Naive thymus-derived CD8-positive, alpha-beta T cell (primary cell): ENCODE measurements at places on chromosomes 1 and 21. TPM values are rescaled to one million over a fixed set of nuclear protein-coding genes. Genes with fewer than 3 reads are reported as not detected.

DNA sequence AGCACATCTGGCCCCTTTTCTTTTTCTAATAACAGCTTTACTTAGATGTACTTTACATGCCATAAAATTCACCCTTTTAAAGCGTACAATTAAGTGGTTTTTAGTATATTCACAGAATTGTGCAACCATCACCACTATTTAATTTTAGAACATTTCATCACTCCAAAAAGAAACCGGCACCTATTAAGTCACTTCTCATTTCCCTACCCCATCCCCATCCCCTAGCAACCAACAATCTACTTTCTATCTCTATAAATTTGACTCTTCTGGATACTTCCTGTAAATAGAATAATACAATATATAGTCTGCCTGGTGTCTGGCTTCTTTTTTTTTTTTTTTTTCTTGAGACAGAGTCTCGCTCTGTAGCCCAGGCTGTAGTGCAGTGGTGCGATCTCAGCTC lies 59.5 kb upstream of the ENAH start:
- H3K27me3 ChIP-seq, result no peaks in the 10 kb centered on the region
- no peak overlapping the region for H3K27ac ChIP-seq
- H3K36me3 ChIP-seq, result no peaks in the 10 kb centered on the region

The RIPPLY3 gene
- polyA plus RNA-seq, result not detected

DNA sequence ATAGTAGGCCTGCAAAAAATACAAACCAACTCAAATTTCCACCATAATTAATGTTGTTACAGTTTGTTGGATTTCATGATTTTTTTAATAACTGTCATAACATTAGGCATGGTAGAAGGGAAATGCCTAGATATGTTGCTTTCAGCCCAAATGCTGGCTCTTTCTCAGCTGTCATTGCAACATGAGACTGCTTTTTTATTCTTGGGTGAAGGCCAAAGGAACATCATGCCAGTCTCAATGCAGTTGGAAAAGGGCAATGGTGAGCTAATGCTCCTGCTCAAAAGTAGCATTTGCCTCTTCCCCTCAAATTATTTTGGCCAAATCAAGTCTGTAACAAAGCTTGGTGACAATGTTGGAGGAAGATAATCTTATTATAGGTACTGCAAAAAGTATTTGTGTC lies 877.7 kb upstream of the PRMT6 start:
- no peak overlapping the region for H3K4me3 ChIP-seq
- DNase-seq, result no peak
- H3K27ac ChIP-seq, result no peak overlapping the region

GRCh38 chr1:5940723-5941407 lies 51.4 kb downstream of the NPHP4 start:
- no peak for DNase-seq
- H3K4me1 ChIP-seq, result peaks cover 2% of the 10 kb centered on the region
- no peak overlapping the region for H3K27ac ChIP-seq
- no peaks in the 10 kb centered on the region for H3K27me3 ChIP-seq
- no peaks in the 10 kb centered on the region for H3K36me3 ChIP-seq
- H3K4me3 ChIP-seq, result no peak overlapping the region

- DNase-seq, result peak; percentile 42
- H3K36me3 ChIP-seq, result no peaks in the 10 kb centered on the region
- no peaks in the 10 kb centered on the region for H3K27me3 ChIP-seq
- H3K4me1 ChIP-seq, result peaks cover 20% of the 10 kb centered on the region
These were observed 23.6 kb downstream of the ATP2B4 start for GRCh38 chr1:203649999-203650836.

DNA sequence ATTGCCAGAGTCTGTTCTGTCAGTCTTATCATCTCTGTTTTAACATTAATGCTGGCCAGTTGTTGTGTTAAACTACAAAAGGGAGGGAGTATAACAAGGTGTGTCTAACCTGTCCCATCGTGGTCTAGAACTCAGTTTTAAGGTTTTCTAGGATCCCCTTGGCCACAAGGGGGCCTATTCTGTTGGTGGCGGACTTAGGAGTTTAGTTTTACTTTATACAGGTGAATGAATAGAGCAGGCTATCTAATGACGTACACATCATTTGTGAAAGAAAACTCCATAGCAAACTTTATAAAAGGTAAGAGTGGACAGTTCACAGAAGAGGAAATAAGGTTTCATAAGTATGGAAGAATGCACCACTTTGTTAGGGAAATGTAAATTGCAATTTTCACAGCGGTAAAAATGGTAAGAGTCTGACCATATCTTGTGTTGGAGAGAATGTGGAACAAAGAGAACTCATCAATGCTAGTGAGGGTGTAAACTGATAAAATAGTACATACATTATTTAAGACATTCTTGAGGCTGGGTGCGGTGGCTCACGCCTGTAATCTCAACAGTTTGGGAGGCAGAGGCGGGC lies 2.5 kb upstream of the ATF6 start:
- peaks cover 12% of the 10 kb centered on the region for H3K4me1 ChIP-seq
- peak overlapping the region; percentile 77 for H3K4me3 ChIP-seq
- DNase-seq, result peak; percentile 29
- H3K27ac ChIP-seq, result peak overlapping the region; percentile 9
- no peaks in the 10 kb centered on the region for H3K27me3 ChIP-seq
